RCC 7860 (cell line): ENCODE measurements at places on chromosomes 3 and 15.

GRCh38 chr3:134798681-134799311 lies 3.7 kb downstream of the EPHB1 start:
- DNase-seq = no peak

DNA sequence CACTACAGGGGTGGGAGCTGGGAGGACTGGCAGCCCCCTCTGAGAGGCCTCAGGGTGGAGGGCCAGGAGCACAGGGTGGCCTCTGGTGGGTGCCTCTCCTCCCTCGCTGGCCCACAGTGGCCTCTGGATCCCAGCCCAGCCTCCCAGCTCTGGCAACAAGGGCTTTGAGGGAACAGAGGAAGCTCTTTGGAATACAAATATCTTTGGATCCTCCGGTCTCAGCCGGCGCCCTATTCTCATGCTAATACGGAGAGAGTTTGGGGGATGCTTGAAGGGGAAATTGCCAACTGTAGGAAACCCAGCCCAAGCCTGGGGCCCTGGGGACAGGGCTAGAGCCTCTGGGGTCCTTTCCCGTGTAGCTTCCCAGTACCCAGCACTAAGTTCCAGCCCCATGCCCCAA lies 33.4 kb upstream of the INSYN1 start:
- DNase-seq = no peak

GRCh38 chr3:46100812-46101211 lies 73.5 kb upstream of the XCR1 start:
- DNase-seq = no peak

GRCh38 chr3:9276761-9277370 lies 27.4 kb upstream of the SRGAP3 start:
- no peak for DNase-seq

- no peak for DNase-seq
These were observed 25.9 kb downstream of the PTPN23 start for GRCh38 chr3:47406762-47407149.
